Amniotic epithelial cell (primary cell): ENCODE measurements at places on chromosomes 3 and 15.
A peak's percentile ranks its signal among the peaks of the same experiment; 100 is the strongest.

DNA sequence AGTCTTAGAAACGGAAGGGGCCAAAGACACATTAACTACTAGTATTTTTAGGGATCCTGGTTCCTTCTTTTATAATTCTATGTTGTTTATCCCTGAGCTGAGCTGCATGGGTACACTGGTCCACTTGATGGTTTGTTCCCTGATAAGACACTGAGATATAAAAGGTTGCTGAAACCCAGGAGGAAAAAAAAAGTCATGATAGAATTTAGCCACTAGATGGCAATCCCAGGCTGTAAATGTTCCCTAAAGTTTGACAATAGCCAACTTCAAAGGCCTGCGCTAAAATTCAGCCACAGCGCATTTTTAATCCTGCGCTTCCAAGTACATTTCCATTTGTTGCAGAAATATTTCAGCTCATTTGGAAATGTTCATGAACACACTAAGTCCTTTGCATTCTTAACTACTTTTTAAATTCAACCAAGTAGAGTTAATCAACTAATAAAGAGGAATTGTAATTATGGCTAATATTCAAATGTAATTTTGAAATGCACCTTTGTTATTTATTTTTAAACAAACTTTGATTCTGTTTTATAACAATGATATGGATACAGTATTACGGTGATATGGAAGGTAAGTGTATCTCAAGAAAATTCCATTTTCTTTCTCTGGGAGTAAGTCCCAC, 249.3 kb upstream of the FEZF2 start:
- DNase-seq, result peak; percentile 69

- no peak for DNase-seq
Measured at GRCh38 chr15:39251413-39252133, 329.3 kb upstream of the THBS1 start.

GRCh38 chr15:34783431-34783830, 11.9 kb downstream of the ACTC1 start:
- no peak for DNase-seq

- DNase-seq, result peak; percentile 87
Measured at GRCh38 chr3:102979682-102980354, 545.0 kb downstream of the ZPLD1 start.

- no peak for DNase-seq
Measured at GRCh38 chr3:8456412-8456811, 45.2 kb upstream of the LMCD1 start.

DNA sequence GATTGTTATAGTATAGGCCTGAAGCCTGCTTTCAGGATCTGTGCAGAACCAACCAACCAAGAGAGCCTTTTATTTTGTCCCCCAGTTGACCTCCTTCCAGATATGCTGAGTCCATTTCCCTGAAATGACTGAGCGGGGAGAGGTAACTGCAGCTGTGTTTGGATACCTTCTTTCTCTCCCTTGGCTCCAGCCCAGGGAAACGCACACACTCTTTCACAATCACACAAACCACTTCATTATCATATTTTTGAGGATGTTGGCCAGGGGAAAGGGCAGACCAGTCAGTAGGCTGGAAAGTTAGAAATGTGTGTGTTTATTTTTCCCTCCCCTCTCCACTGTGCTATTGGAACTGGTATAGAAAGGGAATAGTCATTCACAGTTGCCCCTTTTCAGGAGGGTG, 417.7 kb upstream of the TBL1XR1 start:
- DNase-seq, result peak; percentile 85

GRCh38 chr15:85854345-85855097, 59.8 kb upstream of the KLHL25 start:
- DNase-seq, result peak; percentile 60

- DNase-seq, result no peak
Measured at GRCh38 chr3:126490619-126491018, 14.9 kb upstream of the ZXDC start.

DNA sequence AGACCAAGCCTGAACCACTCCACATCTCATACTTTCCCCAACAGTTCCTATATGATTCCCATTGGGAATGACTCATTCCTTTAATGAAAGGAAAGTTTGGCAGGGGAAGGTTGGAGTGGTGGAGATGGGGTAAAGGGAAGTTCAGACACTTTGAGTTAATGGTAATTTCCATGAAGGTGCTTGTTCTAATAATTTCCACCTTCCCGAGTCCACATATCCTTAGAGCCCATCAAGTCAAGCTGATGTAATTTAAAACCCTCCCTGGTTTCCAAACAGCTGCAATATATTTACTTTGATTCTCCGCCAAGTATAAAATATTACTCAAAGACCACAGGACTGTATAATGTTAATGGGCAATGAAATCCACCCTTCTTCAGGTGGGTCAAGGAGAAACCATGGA, 95.0 kb upstream of the GALNT15 start:
- no peak for DNase-seq

DNA sequence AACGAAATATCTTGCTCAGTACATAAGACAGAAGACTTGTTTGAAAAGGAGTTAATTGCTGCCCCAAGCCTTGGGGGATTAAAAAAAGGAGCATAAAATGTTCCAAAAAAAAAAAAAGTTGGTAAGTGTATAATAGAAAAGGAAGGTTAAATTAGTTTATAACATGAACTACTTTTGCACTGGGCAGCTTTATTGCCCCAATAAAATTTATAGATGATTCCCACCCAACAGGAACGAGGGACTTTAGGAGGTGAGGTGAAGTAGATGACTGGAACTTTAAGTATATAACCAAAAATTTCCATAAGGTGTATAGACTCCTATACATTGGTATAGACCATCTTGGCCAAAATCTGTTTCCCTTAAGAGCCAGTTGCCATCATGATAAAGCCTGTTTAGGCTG, 14.8 kb downstream of the PPP2R3A start:
- DNase-seq, result no peak

GRCh38 chr3:123031051-123031450, 3.5 kb upstream of the SEMA5B start:
- DNase-seq, result no peak

DNA sequence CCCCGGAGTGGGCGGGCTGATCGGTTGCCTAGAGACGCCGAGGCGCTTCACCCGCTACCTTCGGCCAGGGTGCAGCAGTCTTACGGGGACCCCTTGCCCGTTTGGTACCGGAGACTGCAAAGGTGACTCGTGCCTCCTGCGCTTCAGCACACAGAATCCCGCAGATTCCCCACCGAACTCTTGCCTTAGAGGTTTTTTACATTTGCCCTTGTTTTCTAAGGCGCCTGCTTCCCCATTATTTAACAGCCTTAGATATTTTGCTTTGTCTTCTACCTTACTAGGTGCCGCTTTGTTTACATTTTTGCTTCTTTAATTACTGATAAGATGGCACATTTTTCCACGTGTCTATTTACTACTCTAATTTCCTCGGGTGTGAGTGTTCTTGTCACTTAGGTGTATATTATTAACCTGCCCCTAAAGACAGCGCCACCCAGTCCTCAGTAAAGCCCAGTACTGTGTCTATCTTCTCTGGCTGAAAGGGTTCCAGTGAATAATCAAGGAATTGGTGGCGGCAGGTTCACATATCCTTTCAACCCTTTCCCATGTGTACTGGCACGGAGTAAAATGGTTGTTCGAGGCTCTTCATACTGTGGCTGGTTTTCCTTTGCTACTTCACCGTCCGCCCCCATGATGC, 573 bp upstream of the CEP152 start:
- no peak for DNase-seq

DNA sequence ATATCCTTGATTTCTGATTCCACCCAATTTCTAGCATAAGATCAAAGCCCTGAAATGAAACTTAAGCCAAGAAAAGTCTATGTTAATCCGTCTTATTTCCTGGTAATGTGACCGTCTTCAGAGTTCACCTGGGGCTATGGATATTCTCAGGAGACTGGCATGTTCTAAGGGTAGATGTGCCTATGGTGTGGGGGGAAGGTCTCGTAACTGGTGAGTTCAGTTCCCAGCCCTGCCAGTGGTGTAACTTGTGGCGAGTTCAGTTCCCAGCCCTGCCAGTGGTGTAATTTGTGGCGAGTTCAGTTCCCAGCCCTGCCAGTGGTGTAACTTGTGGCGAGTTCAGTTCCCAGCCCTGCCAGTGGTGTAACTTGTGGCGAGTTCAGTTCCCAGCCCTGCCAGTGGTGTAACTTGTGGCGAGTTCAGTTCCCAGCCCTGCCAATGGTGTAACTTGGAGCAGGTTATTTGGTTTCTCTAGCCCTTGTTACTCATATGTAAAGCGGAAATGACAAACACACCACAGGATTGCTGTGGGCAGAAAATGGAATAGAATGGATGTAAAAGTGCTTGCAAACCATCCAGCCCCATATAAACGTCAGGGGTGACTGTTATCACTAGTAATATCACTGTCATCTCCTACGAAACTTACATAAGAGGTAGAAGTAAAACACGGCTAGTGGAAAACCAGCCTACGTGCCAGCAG, 30.4 kb downstream of the SLC51A start:
- peak; percentile 94 for DNase-seq

GRCh38 chr3:187077085-187077484, 62.2 kb downstream of the RPL39L start:
- DNase-seq, result no peak

DNA sequence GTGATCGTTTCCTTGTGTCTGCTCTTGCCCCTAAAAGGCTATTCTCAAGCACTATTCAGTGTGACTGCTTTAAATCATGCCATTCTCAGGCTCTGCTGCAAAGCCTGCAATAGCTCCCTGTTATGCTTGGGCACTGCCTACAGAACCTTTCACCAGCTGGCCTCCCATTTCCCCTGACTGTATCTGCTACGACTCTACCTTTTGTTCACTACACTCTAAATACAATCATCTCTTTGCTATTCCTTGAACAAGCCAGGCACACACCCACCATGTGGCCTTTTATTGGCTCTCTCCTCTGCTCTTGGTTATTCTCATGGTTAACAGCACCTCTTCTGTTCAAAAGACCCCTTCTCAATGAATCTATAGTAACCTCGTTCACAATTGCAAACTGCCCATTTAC, 29.6 kb upstream of the FNDC3B start:
- no peak for DNase-seq

GRCh38 chr15:87597346-87598052, 659.0 kb downstream of the NTRK3 start:
- peak; percentile 59 for DNase-seq

DNA sequence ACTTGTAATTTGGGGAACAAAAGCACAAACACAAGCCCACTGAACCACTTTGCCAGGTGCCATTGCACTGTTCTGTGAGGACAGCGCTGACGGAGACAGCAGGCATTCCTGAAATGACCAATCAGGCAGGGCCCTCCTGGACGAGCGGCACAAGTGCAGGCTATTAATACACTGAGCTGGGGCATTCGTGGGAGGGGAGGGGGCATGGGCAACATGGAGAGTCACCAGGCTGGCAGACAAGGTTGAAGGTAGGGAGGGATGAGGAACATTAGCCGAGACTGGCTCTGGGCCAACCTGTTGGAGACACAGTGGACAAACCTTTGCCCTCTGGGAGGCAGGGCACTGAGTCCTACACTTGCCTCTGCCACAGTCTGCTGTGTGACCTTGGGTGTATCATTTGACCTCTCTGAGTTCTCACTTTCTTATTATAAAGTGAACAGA, 45.6 kb downstream of the NOX5 start:
- no peak for DNase-seq

- DNase-seq, result peak; percentile 65
Measured at GRCh38 chr3:122350814-122351418, 25.9 kb downstream of the CSTA start.

DNA sequence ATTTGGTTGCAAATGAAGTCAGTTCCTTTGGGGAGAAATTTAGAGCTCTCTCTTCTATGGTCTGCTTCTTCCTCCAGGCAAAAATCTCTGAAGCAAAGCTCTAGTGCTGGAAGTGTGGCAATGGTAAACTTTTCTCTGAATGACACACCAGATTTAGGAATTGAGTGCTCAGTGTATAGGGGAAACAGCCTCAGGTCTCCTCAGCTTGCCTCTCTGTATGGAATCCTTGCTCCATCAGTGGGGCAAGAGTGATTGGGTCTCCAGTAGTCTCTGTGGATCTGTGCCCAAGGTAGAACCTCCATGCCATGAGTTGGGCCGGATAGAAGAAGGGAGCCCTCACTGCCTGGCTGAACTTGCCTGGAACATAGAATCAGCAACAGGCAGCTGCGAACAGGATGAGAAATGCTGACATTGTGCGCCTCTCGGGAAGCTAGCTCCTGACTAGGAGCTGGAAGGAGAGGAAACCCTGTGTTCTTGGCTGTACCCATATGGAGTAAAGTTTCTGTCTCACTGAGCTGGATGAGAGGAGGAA, 156.1 kb downstream of the WNT7A start:
- no peak for DNase-seq

DNA sequence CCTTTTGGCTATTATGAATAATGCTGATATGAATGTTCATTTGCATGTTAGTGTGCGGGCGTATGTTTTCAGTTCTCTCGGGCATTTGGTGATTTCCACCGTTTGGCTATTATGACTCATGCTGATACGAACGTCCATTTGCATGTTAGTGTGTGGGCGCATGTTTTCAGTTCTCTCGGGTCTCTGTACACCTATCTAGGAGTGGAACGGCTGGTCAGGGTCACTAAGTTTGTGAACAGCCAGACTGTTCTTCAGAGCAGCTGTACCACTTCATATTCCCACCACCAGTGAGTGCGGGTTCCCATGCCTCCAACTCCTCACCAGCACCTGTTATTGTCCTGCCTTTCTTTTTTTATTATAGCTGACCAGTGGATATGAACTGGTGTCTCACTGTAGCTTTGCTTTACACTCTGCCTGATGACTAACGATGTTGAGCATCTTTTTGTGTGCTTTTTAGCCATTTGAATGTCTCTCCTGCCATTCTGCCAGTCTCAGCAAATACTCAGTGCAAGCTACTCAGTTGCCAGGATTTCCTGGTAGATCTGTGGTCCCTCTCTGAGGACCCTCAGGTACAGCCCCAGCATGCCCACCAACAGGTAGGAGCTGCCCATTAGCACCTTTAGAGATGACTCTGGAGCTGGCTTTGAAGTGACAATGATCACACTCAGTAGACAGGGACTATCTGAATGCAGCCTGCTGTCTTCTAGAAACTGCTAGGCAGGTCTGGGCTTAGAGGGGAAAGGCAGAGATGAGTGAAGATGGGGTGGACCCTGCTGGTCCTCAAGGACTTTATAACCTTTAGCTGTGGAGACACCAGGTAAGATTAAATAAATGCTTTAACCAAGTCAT, 141.1 kb downstream of the XXYLT1 start:
- DNase-seq, result peak; percentile 53

DNA sequence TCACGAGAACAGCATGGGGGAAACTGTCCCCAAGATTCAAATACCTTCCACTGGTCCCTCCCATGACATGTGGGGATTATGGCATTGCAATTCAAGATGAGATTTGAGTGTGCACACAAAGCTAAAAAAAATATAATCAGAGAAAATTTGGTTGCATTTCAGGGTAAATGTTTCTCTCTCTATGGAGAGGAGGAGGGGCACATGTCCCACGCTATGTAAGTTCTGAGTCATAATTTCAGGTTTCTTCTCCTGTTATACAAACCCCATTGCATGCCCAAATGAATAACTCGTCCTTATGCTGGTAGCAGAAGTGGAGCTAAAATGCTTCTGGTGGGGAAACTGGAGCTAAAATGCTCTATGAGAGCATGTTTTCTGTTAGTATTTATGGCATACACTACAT, 209.7 kb upstream of the DCBLD2 start:
- DNase-seq, result peak; percentile 2

DNA sequence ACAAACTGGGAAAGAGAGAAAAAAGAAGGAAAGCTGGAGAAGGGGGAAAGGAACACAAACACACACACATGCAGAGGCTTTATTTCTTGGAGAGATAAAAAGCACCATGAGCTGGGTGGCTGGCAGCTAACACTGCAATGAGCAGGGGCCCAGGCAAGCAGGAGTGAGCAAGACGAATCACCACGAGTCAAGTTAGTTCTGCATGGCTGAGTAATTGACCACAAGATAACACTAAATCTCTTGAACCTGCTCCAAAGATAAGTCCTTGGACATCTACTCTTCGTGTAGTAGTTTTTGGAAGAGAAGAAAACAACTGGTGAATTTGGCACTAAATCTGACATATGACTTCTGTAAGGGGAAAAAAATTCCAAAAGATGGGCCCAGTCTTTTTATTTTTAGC, 100.9 kb downstream of the MYO5A start:
- peak; percentile 99 for DNase-seq
